ENCODE measurements at places on chromosomes 1 and 21.
A peak's percentile ranks its signal among the peaks of the same experiment; 100 is the strongest.

DNA sequence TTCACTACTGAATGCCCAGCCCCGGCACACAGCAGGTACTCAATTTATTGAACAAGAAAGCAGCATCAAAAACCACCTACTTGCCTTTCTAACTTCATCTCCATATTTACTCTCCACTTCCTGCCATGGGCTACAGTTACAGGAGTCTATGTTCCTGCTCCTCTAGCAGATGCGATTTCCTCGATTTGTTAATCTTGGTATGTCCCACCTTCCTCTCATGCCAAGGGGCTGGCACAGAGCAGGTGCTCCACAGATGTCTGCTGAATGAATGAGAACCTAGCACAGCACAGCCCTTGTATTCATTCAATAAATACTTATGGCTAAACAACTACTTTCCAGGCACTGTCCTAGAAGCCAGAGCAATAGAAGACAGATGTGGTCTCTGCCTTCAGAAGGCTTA lies 12.2 kb downstream of the PAFAH2 start:
- DNase-seq, result no peak

DNA sequence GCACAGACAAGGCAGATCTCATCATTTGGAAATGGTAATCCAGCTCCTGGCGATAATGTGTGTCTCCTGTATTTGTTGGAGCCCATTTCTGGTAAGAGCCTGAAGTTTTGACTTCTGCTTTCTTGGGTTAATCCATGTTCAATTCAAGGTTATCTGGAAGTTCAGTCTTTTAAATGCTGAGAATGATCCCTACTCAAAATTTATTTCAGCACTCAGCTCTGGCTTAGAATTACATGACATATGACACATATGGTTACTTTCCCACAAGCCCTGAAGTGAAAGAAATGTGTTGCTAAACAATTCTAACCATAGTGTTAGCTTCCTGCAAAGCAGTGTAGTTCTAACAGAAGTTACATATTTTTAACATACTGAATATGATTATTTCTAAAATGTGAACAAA lies 2.7 kb downstream of the PTGFR start:
- no peak for DNase-seq

DNA sequence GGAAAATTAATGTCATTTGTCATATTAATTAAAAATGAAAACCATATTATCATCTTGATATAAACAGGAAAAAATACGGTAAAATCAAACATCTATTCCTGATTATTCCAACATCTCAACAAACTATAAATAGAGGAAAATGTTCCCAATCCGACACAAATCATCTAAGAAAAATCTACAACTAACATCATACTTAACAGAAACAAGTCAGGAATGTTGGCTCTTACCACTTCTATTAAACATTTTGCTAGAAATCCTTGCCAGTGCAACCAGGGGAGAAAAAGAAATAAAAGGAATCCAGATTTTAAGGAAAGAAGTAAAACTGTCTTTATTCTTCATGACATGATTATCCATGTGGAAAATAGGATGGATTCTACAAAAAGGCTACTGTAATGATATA lies 77.0 kb upstream of the IRF2BP2 start:
- no peak for DNase-seq

- no peak for DNase-seq
These were observed 17.4 kb downstream of the AGO4 start for GRCh38 chr1:35825255-35825654.

DNA sequence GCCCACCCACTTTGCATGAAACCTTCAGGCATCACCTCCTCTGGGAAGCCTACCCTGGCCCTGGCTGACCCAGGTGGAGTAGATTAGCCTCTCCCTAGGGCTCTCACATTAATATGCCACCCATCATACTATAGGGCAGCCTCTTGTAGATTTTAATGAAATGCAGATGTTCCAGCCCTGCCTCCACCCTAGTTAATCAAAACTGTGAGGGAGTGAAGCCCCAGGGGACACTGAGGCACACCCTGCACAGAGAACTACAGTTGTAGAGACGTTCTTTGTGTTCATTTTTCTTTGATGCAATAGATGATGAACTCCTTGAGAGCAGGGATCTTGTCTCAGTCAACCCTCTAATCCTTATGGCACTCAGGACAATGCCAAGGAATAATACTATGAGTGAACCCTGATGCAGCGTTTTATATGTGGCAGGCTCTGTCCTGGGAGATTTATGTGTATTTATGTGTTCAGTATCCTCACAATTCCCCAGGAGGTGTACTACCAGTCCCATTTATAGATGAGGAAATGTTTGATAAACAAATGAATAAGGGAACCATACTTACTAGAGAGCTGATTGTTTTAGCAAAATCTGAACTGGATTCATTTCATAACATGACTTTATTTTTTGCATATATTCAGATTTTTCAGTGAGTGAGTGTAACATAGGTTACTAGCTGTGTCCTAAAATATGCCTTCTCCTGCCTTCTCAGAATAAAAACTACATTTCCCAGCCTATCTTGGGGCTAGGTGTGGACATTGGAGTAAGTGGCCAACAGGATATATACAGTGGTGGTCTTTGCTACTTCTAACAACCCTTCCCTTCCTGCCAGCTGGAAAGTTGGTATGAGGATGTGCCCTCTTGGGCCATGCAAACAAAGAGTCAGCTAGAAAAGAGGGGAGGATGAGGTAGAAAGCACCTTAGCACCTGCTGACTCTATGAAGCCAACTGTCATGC lies 23.5 kb upstream of the PRELP start:
- DNase-seq, result no peak

GRCh38 chr1:8364528-8365442 lies 46.9 kb downstream of the SLC45A1 start:
- no peak for DNase-seq

DNA sequence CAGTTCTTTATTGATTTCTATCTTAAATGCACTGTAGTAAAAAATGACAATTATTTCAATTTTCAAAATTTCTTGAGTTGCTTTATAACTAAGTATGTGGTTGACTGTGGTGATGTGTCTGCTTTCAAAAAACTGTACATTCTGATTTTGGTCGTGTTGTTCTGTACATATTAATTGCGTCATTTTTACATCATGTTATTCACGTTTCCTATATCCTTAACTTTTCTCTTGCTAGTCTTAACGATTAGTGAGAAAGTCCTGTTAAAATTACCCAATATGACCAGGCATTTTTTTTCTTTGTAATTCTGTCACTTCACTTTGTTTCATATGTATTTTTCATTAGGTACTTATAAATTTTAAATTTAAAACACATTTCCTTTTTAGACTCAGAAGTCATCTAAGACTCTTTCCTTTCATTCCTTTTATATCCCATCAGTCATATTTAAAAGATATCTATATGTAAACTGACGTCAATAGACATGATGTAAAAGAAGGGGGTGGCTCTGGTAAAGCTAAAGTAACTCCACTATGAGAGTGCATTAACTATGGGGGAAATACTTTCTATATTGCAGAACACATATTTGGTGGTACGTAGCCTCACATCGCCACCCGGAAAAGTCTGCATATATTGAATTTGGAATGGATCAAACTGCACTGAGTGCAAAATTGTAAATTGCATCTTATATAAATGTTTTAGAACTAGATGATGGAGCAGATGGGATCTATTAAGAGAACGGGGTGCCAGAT lies 1.1 kb upstream of the COA6 start:
- DNase-seq, result no peak

DNA sequence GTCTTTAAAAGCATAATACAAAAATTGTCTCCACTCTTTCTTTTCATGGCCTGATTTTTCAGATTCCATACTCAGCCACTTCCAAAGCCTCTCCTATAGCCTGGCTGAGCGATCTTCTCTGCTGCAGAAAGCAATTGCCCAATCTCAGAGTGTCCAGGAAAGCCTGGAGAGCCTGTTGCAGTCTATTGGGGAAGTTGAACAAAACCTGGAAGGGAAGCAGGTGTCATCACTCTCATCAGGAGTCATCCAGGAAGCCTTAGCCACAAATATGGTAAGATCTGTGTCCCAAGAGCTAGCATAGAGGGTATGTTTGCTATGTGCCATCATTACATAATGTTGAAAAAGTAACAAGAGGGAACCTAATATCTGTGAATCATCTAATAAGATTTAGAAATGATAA lies 130.7 kb upstream of the BMP8A start:
- DNase-seq, result no peak

- no peak for DNase-seq
These were observed 33.1 kb upstream of the SAMD11 start for GRCh38 chr1:890661-891060.

DNA sequence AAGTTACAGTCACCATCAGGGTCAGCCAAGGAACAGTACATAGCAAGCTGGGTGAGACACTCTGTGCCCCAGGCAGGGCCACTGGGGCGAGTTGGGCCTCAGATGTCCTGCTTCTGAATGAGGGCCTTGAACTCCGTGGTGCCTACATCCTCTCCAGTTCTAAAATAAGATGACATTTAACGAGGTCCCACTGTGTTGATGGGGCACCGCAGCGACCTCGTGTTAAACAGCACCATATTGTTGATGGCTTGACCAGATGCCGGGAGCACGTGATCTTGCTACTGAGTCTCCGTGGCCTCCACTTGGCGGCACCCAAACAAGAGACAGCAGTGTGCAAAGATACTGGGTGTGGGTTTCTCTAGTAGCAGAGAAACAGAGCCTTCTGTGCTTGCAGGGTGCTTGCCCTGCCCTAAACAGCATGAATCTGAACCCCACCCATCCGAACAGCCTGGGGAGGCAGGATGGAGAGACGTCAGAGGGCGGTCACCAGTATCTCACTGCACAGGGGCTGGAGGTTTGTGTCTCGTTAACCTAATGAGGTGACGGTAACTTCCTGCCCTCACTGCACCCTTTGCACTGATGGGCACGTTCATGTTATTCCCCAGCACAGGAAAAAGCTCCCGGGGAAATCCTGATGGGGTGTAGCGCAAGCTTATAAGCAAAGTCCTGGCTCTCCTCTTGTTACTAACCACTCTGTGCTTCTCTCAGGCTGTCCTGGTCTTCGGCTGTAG lies 324.4 kb downstream of the AJAP1 start:
- DNase-seq, result no peak

DNA sequence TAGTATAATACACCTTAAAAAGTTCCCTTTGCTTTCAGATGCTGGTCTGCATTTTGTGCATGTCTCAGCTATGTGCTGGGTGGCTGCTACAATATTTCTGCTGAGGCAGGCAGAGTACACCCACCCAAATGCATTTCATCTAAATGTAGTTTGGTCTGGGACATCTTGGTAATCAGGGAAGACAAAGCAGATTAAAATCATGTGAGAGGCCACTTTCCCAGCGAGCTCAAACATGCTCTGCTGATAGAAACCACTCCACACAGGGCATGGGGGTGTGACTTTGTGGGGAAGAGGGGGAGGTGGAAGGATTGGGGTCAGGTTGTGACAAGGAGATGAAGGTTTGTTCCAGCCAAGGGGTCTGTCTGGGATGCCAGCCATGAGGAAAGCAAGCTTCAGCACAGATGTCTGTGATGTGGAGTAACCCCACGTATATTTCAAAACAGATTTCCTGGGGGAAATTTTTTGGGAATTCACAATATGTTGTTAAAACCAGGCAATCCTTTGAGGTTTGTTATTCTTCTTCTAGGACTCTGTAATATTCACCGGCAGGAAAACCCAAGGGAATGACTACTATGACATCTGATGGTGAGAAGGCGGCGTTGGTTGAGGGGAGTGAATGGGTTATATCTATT lies 255.1 kb upstream of the FGGY start:
- DNase-seq, result no peak

DNA sequence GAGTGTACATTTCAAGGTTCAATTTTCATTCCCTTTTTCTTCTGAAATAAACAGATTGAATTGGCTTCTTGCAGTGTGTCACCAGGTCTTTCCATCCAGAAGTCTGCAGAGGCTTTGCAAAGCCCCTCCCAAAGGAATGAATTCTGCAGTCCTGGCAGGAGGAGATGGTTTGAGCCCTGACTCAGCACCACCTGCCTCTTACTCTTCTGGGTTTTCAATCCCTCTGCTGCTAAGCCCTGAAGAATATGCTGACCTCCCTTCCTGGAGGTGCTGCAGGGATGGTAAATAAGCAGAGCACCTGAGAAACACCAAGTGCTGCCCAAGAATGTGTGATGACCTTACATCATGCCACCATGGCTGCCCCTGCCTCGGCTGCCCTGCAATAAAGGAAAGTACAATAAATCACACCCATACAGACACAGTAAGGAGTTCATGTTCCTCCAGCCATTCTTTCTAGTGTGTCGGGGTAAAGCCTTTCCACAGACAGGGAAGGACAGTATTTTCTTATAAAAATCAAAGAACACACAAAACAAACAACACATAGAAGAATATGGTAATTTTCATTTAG lies 209.2 kb downstream of the ZNF326 start:
- DNase-seq, result no peak

- DNase-seq, result no peak
These were observed 10.3 kb downstream of the SLC6A17 start for GRCh38 chr1:110160538-110161100.

DNA sequence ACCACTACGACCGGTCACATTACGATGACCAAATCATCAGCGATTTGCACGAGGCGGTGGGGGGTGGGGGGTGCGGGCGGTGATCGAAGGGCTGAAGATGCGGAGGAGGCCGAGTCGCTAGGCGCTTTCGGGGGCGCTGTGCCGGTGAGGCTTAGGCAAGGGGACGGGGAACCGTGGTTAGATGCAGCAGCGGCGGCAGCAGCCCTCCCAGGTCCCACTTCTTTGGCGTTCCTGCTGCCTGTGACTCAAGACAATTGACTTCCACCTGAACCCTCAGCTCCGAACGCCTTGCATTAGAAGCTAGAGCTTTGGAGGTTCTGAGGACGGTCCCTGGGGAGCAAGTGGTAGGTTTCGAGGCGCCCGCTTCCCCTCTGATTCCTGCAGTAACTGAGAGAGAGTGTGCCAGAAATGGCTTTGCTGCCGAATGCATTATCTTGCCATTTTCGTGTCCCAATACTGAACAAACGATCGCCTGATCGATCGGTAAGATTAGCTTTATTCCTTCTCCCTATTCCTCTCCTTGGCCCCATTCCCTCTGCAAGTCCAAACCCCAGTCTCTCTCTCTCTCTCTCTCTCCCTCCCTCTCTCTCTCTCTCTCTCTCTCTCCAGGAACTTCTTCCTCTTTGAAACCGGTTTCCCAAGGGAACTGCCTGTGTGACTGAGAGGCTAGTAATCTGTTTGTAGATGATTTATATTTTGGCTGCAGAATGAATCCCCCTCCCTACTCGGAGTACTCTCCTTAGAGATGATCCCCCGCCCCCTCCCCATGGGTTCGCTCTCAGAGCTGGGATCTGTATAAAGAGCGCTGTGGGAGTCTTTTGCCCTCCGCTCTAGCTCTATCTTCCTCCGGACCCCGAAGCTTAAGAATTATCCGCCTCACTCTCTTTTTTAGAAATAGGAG lies 735 bp upstream of the BRINP3 start:
- DNase-seq, result peak; percentile 60

DNA sequence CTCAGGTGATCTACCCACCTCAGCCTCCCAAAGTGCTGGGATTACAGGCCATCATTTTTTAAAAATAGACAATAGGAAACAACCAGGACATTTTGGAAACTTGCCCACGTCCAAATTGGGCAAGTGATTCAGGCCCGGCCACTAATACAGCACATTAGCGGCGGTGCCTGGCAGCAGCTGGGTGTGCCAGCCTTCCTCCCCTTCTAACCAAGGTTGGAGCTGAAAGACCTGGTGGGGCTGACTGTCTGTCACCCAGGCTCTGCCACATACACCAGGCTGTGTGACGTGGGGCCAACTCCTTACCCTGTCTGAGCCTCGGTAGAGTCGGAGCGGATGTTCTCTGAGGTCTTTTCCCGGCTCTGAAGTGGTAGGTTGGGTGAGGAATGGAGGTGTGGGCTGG lies 29.6 kb upstream of the TMEM51 start:
- DNase-seq, result no peak

Data from NCI-H774 (cell line).